ENCODE measurements at places on chromosomes 3 and 15. TPM values are rescaled to one million over a fixed set of nuclear protein-coding genes. Genes with fewer than 3 reads are reported as not detected.

DNA sequence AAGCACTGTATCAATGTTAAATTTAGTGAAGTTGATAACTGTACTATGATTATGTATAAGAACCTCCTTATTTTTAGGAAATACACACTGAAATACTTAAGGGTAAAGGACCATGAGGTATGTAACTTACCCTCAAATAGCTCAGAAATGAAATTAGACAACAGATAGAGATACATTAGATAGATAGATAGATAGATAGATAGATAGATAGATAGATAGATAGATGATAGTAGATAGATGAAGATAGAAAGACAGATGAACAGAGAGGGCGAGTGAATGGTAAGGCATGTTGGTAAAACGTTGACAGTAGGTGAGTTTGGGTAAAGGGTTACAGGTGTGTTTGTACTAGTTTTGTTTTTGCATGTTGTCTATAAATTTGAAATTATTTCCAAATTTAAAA, 38.0 kb upstream of the ACAN start:
- DNase-seq, result no peak

GRCh38 chr3:71219744-71220638, 363.5 kb downstream of the FOXP1 start:
- no peak for DNase-seq

- no peak for DNase-seq
Measured at GRCh38 chr3:158732856-158733200, 571 bp upstream of the RARRES1 start.

GRCh38 chr3:101243285-101244211, 76.8 kb downstream of the IMPG2 start:
- DNase-seq, result no peak

DNA sequence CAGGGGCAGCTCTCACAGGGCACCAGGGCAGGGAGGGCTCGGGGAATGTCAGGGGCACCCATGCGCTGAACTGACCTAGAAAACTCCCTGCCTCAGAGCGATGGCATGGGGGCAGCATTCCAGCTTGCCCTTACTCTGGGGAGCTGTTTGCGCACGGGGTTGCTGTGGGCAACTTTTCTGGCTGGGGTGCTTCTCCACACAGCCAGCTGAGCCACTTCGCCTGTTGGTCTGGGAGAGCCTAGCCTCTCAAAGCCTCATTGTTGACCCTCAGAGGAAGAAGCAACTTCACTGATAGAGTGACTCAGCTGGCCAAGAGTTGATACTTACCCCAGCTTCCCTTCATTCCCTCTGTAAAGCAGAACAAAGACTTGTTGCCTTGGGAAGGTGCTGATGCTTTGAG, 42.6 kb upstream of the MRPS22 start:
- no peak for DNase-seq

SEMA3F gene
- polyA plus RNA-seq, result 10.1 TPM

GLDN gene
- not detected for polyA plus RNA-seq

TMEM158 gene
- 3.9 TPM for polyA plus RNA-seq

SOX2 gene
- polyA plus RNA-seq, result 2.1 TPM

All from A549 (cell line).